ENCODE measurements at places on chromosomes 11 and 22.

- no peak for DNase-seq
Measured at GRCh38 chr11:64436000-64436399, 77.0 kb downstream of the RPS6KA4 start.

DNA sequence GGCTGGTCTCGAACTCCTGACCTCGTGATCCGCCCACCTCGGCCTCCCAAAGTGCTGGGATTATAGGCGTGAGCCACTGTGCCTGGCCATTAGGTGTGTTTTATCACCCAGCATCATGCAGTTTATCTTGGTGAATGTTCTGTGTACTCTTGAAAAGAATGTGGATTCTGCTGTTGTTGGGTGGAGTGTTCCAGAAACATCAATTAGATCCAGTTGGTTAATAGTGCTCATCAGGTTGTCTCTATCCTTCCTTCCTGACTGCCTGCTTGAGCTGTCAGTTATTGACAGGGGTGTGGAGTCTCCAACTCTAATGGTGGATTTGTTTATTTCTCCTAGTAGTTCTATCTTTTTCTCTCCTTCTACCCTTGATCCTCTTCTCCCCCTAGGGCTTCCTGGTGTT, 30.2 kb upstream of the PPP6R3 start:
- no peak for DNase-seq

- no peak for DNase-seq
Measured at GRCh38 chr11:113649311-113649710, 56.8 kb downstream of the TMPRSS5 start.

GRCh38 chr11:108713076-108713790, 48.4 kb downstream of the DDX10 start:
- DNase-seq, result no peak

Data from skeletal muscle cell (primary cell).